ENCODE measurements at places on chromosomes 2 and 18.

- no peak for DNase-seq
Measured at GRCh38 chr2:128280158-128280871, 38.4 kb downstream of the HS6ST1 start.

DNA sequence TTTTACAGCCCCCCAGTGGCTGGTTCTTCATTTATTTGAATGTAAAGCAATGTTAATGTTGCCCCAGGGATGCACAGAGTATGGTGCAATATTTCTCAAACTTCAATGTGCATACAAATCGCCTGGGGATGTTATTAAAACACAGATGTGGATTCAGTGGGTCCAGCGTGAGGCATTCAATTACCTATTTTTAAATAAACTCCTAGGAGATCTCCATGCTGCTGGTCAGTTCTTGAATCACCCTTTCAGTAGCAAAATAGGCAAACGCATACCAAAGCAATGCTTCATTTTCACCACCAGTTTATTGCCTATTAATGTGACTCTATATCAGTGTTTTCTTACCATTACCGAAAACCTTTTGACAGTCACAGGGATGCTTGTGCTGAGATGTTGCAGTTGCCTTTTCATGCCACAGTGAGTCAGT lies 530.7 kb downstream of the CBLN2 start:
- DNase-seq = no peak

- no peak for DNase-seq
Measured at GRCh38 chr2:142754182-142754581, 123.3 kb upstream of the KYNU start.

GRCh38 chr2:112626604-112627059 lies 19.1 kb upstream of the SLC20A1 start:
- DNase-seq = peak; percentile 63

- DNase-seq = no peak
Measured at GRCh38 chr2:61946666-61947065, 41.2 kb downstream of the COMMD1 start.

DNA sequence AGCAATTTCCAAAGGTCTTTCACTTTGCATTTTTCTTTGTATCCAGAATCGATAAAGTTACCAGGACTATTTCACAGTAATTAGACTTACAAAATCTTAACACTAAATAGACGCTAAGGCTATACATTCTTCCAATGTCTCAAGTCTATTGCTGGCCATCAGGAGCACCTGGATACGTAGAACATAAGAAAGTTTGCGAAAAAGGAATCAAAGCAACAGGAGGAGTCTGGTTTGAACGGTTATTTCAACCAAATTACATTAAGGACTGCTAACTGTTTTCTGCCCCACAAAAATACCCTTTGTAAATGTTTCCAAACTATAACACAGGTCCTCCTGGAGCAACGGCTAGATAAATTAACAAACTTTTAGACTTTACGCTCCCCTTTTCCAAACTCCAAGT lies 1.4 kb upstream of the HNRNPA3 start:
- DNase-seq = no peak

DNA sequence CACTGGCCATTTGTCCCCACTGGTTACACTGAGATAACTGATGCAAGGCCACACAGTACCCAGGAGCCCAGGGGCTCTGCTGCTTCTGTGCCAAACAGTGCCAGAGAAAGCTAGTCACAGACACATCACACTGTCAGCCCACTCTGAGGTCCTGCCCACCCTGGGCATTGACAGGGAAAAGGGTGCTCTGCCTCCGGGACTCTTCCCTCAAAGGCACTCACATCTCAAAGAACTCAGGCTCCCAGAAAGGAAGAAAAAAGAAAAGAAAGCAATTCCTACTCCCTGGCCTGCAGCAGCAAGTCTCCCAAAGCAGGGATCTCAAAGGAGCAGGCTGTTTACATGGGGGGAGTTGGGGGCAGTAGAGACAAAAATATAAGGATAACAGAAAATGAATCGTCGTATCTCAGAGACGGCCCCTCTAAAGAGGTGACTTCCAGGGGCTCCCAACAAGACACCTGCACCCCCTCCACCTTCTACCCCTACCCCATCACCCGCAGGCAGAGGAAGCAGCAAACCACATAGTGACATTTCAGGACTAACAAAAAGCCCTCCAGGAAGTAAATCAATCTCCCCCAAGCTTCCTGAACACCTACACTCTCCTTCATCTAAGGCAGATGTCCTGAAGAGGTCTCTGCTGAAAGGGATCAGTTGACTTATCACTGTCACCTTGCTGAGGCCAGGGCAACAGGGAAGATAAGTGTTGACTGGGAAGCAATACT lies 247.6 kb downstream of the TNS1 start:
- DNase-seq = no peak

DNA sequence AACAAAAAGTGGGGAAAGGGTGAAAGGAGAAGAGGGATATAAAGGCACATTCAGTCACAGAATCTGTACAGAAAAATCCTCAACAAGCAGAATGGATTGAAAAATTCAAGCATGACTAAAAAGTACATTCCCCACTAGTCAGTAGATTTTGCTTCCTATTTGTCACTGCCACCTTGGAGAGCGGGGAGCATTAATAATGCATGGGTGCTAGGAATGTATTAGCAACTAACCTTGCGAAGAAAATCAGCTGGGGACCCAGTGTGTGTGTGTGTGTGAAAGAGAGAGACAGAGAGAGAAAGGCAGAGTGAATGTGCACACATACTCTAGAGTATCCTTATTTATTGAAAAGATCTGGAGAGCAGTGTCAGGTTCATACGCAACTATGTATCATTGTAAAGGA lies 968.7 kb upstream of the ZEB2 start:
- DNase-seq = peak; percentile 75

DNA sequence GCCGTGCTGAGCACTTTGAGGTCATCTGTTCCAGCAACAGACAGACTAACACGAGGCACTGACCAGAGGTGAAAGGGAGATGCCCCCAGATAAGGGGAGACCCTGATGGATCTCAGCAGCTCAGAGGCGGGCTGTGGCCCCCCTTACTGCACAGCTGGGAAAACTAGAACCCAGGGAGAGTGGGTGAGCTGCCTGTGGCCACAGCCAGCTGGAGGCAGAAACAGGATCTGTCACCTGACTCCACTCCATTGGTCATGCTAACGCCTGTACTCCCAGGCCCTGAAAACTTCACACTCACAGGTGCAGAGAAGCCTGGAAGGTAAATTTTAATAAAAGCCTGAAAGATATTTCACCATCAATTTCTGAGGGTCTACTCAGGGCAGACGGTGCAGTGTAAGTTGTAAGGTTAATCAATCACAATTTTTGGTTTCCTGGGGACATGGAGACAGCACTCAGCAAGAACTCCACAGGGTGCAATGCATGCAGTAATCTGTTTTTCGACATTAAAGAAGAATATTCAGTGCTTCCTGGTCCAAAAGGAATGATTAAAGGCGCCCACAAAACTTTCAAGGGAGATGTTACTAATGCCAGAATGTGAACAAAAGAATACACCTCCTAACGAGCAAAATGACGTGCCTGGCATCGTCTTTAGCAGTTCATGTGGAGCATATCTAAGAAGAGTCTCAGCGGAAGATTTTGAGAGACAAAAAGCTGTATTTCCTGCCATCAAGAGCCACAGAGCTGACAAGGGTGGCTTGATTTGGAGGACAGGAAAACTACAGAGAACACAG lies 173.4 kb downstream of the EIPR1 start:
- DNase-seq = no peak

DNA sequence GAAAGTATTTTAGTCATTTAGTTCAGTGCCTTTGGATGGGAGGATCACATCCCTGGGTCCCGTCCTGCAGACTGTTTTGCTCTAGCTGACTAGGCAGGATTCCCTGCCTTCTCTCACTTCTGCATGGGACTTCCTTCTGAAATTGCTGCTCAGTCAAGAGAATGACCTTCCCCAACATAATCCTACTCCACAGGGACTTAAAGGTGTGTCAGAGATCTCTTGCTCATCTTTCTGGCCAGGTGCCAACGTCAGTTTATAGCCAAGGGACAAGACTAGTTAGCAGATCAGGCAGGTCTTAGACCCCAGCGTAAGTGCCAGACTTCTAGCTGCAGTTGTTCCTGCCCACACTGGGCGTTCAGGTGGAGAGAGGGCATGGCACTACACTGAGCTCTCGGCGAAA lies 9.5 kb upstream of the IL1B start:
- DNase-seq = no peak

DNA sequence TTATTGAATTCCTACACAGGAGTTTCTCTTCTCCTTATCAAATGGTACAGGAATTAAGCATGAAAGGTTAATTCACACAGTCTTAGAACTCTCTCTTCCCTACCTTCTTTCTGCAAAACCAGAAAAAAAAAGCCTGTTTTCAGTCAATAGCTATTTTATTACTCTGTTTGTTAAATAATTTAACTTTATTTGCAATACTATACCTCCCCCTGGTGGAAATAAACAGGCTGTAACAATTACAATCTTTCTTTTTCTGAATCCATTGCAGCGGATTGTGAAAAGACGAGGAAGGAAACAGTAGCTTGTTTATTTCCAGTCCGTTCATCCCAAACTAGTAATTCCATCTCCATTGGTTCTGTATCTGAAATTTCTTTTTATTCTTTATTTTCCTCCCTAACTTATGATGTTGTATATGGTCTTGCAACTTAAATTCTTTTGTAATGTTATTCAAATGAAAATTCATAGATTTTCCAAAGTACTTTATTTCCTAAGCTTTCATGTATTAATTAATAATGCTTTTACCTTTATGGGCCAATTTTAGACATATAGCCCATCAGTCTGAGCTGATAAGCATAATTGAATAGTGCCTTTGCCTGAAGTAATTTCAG lies 165.2 kb downstream of the SH3BP4 start:
- DNase-seq = peak; percentile 70

DNA sequence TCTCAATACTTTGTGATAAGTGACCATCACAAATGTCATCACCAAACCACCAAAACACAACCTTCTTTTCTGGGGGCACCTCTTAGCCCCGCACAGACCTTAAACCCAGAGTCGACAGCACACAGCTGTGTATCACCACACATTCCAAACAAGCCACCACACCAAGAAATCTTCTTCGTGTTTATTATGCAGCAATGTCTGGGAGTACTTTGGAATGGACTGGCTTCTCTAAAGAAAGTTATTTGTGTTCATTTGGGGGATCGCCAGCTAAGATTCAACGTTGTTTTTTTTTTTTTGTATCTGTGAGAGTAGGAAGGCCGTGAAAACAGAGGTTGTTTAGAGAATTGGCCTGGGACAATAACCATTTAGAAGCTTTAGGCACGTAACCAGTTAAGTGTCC lies 1.1 kb upstream of the MTA3 start:
- no peak for DNase-seq

GRCh38 chr2:4140281-4140970 lies 437.1 kb downstream of the DCDC2C start:
- DNase-seq = peak; percentile 37

DNA sequence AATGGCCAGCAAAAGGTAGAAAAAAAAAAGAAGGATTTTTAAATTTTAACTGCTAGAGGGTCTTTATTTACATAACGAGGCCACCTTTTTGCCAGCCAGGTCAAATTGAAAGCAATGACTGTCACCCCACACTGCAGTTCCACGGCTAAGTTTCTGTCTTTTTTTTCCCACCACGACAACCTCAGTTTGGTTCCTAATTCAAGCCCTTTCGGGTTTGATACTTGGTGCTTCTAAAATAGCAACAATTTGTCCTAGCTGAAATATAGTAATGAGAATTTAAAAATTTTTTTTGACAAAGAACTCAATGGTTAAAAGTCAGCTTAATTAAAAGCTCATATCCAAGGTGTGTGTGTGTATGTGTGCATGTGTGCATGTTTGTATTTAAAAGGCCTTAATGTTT lies 16.4 kb upstream of the NMS start:
- no peak for DNase-seq

- DNase-seq = no peak
Measured at GRCh38 chr2:212328712-212329496, 209.7 kb downstream of the ERBB4 start.

GRCh38 chr2:120494446-120494845 lies 148.5 kb downstream of the INHBB start:
- no peak for DNase-seq

DNA sequence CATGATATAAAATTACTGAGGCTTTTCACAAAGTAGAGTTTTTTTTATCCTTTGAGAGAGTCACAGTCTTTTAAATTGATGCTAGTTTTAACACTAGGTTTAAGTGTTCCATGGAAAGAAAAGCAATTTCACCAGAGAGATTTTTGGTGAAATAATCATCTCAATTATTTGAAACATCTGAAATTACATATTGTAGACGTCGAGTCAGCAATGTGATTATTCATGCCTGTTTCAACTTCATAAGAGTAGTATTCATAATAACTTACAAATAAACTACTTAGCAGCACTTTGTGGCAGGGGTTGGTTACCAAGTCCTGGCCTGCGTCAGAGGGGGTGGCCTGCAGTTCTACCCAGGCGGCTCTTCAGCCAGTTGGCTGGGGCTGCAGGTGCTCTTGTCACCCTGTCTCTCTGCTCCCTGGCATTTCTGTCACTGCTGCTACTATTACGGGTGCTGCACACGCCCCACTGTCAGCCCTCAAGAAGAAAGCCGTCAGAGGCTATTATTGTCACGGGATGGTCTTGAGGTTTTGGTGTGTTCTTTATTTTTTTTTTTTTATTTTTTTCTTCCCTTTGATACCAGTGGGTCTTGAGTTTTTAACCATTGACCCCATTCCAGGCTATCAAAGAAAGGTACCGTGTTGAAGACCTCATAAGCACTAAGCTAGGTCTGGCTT lies 50.4 kb downstream of the MALT1 start:
- no peak for DNase-seq

GRCh38 chr2:102485147-102485785 lies 12.2 kb downstream of the SLC9A4 start:
- DNase-seq = no peak

DNA sequence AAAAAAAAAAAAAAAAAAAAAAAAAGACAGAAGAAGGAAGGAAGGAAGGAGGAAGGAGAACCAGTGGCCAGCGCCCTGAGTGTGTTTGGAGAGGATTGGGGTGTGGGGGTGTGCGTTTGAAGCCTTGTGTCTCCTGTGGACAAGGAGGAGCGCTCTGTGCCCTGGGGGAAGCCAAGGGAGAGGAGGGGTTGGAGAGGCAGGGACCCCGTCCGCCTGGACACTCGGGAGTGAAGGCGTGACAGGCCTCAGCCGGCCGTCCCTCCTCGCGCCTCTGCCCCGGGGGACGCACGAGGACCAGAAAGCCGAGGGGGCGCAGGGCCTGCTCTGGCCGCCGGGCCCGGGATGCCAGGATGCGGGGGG lies 44.9 kb downstream of the SERTAD2 start:
- DNase-seq = peak; percentile 68

GRCh38 chr2:156456616-156457015 lies 20.4 kb downstream of the GPD2 start:
- no peak for DNase-seq

- DNase-seq = no peak
Measured at GRCh38 chr18:42854558-42854957, 260.9 kb downstream of the RIT2 start.

GRCh38 chr2:188820576-188820975 lies 153.6 kb upstream of the COL3A1 start:
- DNase-seq = no peak
